ENCODE measurements at places on chromosomes 3 and 15. TPM values are rescaled to one million over a fixed set of nuclear protein-coding genes. Genes with fewer than 3 reads are reported as not detected.

DNA sequence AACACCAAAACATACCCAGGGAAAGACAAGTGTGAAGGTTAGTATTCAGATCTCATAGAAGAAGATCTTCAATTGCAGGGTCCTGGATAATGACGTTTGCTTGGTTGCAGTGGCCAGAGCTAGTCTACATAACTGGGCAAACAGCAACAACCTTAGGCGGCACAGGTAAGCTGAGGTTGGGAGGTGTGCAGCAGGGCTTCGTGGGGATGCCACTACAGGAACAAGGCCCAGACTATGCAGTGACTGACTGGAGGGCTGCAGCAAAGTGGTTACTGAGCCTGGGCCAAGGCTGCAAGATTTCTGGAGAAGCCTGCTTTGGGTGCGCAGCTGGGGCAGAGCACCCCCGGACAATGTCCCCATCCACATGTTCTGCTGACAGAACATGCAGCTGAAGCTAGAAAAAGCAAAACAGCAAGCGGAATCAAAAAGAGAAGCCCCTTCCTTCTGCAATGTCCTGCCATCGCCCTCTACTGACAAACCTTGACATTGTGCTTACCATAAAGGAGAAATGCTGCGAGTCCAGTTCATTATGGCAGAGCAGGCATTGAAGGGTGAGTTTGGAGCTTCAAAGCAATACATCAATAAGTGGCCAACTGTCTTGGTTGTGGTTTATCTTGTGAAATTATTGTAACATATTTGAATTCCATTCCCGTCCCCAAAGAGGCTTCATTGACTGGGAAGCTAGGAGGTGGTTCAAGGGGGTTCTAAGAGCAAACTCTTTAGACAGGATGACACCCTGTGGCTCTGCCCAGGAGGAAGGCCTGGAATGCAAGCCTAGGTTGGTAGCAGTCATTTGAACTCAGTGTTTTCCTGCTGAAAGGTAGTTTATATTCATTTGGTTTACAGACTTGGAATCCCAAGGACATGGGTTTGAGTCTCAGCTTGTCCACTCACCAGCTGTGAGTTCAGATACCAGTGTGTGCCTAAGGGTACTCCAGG, 217.0 kb downstream of the PDCD6IP start:
- DNase-seq = no peak

- DNase-seq = peak; percentile 9
Observed at GRCh38 chr3:19934098-19934566, at the start of gene EFHB. TSS of gene EFHB (minus strand) at chr3:19934217. CDS start at chr3:19934018, 199 bp downstream.

GRCh38 chr15:78968114-78968513, 23.3 kb upstream of the CTSH start:
- DNase-seq = no peak

DNA sequence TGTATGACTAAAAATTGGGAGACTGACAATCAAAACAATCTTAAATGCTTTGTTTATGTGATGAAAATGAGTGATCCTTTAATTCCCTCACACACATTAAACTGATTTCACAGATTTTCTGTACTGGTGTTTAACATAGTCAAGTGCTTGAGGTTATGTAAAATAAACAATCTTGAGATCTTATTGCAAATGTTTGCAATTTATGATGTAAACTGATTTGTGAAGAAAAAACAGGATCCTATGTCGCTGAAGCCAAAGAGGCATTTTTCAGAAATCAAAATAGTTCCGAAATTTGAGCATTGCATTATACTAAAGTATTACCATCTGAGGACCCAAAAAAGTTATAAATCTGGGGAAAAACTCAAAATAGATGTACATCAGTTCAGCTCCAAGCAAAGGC, 12.7 kb downstream of the SHOX2 start:
- no peak for DNase-seq

The C3orf20 gene
- 0.03 TPM for total RNA-seq
